Transverse colon (tissue), 4 donors: ENCODE measurements at places on chromosomes 11 and 22. TPM values are rescaled to one million over a fixed set of nuclear protein-coding genes. Genes with fewer than 3 reads are reported as not detected.
A peak's percentile ranks its signal among the peaks of the same experiment; 100 is the strongest.

The ROBO4 gene
- 6.7 TPM for total RNA-seq

The ALDH3B2 gene
- not detected for total RNA-seq

The BATF2 gene
- total RNA-seq: 13.9 TPM

The SBF1 gene
- total RNA-seq: 59.9 TPM

The NOX4 gene
- total RNA-seq: 3.0 TPM

The MMP8 gene
- total RNA-seq: not detected

The NTM gene
- total RNA-seq: 0.40 TPM

The TRIM29 gene
- total RNA-seq: 0.75 TPM

DNA sequence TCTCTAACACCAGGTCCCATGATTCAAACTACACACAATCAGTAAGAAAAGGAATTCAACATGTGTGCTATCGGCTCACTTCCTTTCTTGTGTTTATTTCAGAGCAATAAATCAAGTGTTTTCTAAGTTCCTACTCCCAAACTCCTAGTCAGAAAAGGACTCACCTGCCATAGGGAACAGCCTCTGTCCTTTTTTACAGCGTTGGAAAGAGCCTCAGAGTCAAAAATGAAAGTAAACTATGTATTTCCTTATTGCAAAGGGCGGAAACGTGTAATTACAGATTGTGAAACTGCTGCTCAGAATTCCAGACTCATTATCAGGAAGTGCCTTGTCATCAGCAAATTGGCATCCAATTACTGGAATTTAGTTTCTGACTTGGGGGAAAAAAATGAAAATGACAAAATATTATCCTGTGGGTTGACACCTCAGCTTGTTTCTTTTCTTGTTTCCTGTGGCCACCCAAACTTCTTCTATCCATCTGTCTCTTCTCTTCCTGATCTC is at the start of gene CASP4:
TSS of gene CASP4 (minus strand) at position 220 of the 501 bp plus-strand sequence. CDS start at position 171, 49 bp downstream.
- peak; percentile 16 for DNase-seq

- DNase-seq: no peak
Observed at GRCh38 chr11:124079631-124080326, 35.5 kb upstream of the VWA5A start.

DNA sequence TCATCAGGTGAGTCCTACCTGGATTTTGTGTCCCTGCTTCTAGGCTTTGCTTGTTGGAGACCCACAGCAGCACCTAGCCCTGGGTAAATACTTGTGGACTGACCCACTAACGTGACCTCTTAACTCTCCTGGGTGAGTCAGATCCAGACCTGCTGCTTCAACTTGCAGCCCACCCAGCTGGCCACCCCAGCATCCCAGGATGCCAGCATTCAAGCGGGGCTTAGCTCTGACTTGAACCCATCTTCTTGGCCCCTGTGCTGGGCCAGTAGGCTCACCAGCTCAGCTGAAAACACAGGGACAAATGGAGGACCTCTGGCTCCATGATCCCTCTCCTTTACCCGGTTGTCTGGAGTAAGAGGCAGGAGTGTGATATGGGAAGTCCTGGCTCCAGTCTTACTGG is 33.5 kb downstream of the PARVG start:
- DNase-seq: no peak

DNA sequence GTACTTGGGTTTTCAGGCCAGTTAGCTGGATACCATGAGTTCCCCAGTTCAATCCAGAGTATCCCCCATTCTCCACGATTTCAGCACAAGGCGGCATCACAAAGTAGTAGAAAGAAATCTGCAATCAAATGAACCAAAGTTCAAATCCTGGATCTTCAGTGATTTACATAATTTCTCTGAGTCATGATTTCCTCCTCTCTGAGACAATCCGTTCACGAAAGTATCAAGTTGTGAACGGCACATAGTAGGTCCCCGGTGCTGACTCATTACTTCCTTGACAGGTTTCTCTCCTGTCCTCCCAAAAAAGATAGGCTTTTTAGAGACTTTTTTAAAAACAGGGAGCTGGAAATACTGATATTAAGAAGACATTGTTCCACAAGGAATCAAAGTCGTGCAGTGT is 69.1 kb upstream of the AKIP1 start:
- DNase-seq: no peak

- peak; percentile 32 for DNase-seq
Observed at GRCh38 chr11:12235947-12236743, 125.8 kb downstream of the MICAL2 start.

- peak; percentile 53 for DNase-seq
Observed at GRCh38 chr11:118152552-118153471, at the start of gene SCN4B. TSS of gene SCN4B (minus strand) at chr11:118152823. CDS start at chr11:118152673, 150 bp downstream.

- DNase-seq: no peak
Observed at GRCh38 chr11:123239191-123240150, 44.4 kb upstream of the CLMP start.

DNA sequence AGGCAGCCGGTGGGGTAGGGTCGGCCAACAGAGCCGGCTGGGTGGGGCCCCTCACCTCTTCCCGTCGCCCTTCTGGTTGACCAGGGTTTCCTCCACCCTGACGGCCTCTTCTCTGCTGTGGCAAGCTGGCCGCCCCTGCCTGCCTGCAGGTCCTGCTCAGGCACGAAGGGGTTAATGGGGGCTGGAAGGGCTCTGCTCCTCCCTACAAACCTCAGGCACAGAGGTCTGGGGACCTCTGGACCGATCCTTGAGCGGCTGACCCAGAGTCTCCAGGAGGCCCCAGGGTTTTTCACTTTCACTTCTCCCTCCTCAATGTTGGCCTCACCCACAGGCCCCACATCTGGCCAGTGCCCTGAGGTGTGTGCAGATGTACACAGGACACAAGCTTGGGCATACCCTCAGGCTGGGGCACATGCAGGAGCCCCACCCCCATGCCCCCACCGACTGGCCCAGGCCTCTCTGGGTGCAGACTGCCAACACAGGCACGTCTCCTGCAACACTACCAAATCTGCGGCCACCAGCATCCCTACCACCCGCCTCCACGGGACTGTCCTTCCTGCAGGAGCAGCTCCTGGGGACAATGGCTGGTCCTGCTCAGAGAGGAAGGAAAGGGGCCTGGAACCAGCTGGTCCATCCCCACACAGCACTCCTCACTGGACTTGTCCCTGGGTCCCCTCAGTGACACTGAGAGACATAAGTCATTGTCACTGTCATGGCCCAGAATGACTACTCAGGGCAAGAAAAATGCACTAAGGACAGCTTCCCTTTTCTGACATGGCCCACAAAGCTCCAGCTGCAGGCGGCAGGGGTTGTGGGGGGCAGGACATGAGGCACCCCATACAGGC is 3.2 kb upstream of the TBX1 start:
- peak; percentile 16 for DNase-seq

GRCh38 chr22:35375526-35375925 is 5.4 kb upstream of the HMOX1 start:
- DNase-seq: no peak

- no peak for DNase-seq
Observed at GRCh38 chr11:45165386-45165785, 18.9 kb downstream of the PRDM11 start.

DNA sequence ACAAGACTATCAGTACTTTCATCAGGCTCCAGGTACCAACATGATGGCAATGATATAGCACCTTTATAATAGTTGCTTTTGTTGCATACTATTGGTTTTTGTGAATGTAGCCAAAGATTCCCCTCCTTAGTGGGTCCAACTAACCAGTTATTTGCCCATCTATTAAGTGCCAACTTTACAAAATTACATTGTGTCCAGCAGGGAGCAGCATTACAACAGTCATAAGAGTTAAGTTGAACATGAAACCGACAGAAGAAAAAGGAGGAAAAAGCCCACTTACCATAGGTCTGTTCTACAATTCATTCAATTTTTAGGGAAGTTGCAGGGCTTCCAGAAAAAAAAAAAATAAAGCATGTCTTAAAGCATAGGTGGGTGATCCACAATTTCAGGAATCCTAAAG is 21.6 kb downstream of the IMMP1L start:
- DNase-seq: no peak

DNA sequence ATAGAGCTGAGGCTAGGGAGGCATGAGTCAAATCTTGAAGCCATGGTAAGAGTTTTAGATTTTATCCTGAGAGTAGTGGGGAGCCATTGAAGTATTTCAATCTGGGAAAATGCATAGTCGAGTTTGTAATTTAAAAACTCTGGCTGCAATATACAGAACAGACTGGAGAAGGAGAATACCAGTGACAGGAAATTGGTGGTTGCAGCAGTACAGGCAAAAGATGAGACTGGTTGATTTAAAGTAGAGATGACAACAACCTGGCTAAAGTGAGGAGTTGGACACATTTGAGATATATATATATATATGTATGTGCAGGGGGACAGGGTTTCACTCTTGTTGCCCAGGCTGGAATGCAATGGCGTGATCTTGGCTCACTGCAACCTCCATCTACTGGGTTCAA is 6.2 kb downstream of the HORMAD2 start:
- DNase-seq: no peak

GRCh38 chr11:120057595-120058581 is 80.0 kb downstream of the TRIM29 start:
- DNase-seq: peak; percentile 25

- no peak for DNase-seq
Observed at GRCh38 chr11:126310992-126311310, 7.1 kb downstream of the DCPS start.

DNA sequence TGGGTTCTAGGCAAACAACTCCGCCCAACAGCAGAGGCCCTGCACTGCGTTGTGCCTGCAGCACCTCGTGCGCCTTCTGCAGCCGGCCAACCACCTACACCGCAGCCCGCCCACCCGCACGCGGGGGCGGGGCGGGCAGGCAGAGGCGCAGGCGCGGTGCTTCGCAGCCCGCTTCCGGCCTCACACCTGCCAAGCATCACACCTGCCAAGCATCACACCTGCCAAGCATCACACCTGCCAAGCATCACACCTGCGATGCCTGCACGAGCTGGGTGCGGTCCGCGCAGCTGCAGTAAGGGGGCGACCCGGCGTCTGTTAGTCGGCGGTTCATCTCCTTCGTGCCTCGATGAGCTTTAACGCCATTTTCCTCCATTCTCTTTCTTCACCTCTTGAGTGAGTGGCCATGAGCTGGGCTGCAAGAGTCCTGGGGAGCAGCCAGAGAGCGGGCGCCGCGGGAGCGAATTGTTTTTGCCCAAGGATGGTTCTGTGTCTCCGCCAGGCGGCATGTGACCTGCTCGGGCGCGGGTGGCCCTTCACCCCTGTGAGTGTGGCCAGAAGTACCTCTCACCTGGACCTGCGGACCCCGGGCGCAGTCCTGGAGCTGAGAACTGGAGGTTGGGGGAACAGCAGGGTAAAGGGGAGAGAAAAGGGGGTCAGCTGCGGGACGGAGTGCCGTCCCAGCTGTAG is at the start of gene LDHAL6A:
TSS of gene LDHAL6A (plus strand) at position 171 of the 687 bp plus-strand sequence. CDS start 825 bp downstream, outside the sequence.
- DNase-seq: no peak

DNA sequence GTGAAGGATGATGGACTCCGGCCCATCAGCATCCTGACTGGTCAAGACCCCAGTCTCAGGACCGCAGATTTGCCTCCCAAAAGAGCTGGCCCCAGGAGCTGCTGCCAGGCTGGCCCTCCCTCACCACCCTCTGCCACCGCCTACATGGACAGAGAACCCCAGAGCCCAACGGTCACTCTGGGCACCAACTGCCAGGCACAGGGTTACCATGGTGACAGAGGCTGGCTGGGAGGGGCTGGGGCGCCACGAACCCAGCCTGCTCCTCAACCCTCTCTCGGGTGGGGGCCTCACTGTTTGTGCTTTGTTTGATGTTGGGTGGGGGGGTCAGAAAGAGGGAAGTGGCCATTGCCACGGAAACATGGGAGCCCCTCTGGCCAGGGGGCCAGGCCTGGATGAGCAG is 55.8 kb downstream of the ELFN2 start:
- no peak for DNase-seq

DNA sequence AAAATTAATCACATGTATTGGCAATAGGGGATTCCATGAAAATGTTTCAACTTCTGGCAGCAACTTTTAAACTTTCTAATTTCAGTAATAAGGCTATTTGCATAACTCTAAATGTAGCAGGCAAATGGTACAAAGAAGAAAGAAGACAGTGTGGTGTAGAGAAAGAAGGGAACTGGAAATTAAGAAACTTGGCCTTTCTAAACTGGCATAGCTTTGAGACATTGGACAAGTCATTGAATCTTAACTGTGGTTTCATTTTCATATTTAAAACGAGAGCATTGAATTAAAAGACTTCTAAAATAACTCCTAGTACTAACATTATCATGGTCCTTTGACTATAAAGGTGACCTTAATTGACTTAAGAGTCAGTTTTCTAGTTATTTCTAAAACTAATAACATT is 125.0 kb downstream of the UVRAG start:
- DNase-seq: no peak

DNA sequence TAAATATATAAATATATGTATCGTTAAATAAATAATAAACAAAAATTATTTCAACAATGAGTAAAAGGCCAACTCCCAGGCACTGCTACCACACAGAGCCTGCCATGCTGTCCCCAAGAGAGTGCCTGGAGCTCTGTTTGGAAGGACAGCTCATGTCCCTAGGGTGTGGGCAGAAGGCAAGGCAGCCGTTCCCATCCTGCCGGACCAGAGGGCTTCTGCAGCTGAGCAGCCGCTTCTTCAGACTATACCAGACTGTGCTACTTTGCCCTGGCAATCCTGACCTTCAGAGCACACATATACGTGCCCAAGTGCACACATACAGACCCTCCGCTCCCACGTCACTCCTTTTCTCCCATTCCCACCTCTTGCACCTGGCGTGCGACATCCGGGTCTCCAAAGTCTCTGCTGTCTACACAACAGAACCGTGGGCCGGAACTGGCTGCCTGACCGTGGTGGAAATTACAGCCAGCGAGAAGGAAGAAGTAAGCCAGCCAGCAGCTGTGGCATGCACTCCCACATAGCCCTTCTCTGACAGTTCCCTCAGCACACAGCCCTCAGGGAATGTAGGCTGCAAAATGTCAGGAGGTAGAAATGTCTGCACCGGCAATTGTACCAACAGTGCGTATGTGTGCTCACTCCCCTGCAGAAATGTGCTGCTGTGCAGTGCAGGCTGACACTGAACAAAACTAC is 24.0 kb downstream of the PAX6 start:
- DNase-seq: no peak

DNA sequence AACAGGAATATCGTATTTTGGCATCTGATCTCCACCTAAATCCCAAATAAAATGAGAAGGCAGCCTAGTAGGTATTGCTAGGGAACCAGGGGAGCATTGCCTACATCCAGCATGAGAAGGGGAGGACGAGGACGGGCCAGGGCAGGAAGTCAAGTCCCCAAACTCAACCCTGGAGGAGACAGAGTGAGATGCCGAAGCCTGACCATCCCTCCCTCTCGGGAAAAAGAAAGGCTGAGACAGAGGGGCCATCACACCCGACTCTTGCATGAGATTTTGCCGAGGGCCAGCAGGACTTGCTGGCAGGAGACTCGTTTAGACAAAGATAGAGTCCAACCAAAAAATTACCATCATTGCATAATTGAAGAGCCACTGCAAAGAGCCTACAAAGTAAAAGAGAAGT is 50.2 kb upstream of the SPATA19 start:
- no peak for DNase-seq

- DNase-seq: no peak
Observed at GRCh38 chr11:59069087-59069486, 17.0 kb upstream of the GLYATL1B start.

- DNase-seq: no peak
Observed at GRCh38 chr11:134920851-134921608, 509.0 kb upstream of the B3GAT1 start.

DNA sequence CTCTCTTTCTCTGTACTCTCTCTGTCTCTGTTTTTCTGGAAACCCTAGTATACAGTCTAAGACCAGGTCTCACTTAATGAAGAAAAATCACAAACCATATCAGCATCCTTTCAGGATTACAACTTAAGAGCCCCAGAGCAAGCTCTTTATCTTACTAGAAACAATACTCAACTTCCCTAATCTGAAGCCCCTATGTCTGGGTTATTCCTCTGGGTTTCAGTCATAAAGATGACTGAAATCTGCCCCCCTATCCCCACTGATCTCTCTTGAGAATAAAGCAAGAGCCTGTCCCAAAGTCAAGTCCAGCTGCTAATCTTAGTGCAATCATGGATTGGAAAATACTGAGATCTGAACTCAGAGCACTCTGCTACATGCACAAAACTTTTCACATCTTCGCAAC is 53.9 kb upstream of the PICALM start:
- no peak for DNase-seq
